Hematopoietic multipotent progenitor cell (in vitro differentiated cells): ENCODE measurements at places on chromosomes 12 and 14.

DNA sequence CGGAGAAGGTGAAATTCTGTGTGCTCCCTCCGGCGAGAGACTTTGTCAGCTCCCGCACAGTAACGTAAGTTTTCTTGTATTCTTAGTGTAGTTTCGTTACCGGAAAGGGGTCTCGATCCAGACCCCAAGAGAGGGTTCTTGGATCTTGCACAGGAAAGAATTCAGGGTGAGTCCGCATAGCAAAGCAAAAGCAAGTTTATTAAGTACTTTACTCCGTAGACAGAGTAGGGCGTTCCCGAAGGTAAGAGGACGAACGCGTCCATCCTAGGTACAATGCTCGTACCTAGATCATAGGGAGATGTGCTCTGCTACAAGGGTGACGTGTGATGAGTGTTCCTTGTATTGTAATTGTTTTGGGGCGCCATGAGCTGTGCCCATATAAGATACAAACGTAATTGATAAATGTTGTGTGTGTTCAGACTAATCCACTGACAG lies 293 bp downstream of the IFI27L1 start:
- DNase-seq = no peak

DNA sequence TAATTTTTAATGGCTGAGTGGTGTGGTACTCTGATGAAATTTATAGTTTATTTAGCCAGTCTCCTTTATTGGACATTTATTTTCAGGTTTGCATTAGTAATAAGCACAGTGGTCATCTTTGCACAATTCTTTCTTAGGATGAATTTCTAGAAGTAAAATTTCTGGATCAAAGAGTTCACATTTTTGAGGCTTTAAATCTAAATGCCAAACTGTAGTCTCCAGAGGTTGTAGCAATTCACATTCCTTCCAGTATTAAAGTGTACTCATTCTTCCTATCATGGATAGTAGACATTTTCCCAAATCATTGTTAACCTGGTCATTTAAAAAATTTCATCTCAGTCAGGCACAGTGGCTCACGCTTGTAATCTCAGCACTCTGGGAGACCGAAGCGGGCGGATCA lies 24.8 kb downstream of the SLC39A9 start:
- DNase-seq = no peak

GRCh38 chr14:102945346-102946130 lies 23.1 kb downstream of the AMN start:
- DNase-seq = no peak

GRCh38 chr12:64175254-64175945 lies 46.7 kb downstream of the KICS2 start:
- DNase-seq = no peak
